ENCODE measurements at places on chromosomes 7 and 10. TPM values are rescaled to one million over a fixed set of nuclear protein-coding genes. Genes with fewer than 3 reads are reported as not detected.
A peak's percentile ranks its signal among the peaks of the same experiment; 100 is the strongest.

DNA sequence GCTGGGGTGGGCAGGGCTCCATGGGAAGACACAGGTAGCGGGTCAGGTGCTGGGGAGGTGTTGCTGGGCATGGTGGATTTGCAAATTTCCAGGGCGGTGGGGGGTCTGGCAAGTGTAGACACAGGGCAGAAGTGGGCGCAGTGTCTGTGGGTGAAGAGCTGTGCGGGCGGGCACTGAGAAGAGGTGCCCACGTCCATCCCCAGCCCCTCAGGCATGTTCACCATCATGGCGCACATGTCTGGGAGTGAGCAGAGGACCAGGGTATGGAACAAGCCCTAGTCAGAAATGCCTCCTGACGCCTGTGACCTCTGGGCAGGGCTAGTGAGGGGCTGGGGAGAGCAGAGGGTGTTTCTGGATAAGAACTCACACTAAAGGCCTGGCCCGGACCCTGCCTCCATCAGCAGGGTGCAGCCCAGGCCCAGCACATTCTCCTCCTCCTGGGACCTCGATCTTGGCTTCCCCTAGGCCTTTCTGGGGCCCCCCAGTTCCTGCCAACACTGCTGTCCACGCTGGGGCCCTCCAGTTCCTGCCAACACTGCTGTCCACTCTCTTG is 612.9 kb downstream of the PTPRN2 start:
- DNase-seq = no peak

DNA sequence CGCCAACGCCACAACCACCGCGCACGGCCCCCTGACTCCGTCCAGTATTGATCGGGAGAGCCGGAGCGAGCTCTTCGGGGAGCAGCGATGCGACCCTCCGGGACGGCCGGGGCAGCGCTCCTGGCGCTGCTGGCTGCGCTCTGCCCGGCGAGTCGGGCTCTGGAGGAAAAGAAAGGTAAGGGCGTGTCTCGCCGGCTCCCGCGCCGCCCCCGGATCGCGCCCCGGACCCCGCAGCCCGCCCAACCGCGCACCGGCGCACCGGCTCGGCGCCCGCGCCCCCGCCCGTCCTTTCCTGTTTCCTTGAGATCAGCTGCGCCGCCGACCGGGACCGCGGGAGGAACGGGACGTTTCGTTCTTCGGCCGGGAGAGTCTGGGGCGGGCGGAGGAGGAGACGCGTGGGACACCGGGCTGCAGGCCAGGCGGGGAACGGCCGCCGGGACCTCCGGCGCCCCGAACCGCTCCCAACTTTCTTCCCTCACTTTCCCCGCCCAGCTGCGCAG is 424 bp downstream of the EGFR start:
- peak; percentile 42 for DNase-seq

GRCh38 chr7:44607141-44608068 is 978 bp downstream of the OGDH start:
- DNase-seq = no peak

CASD1 gene
- total RNA-seq = 30.3 TPM

SLC18A3 gene
- not detected for total RNA-seq

XRCC2 gene
- 1.8 TPM for total RNA-seq

SLC39A12 gene
- 0.31 TPM for total RNA-seq

DNA sequence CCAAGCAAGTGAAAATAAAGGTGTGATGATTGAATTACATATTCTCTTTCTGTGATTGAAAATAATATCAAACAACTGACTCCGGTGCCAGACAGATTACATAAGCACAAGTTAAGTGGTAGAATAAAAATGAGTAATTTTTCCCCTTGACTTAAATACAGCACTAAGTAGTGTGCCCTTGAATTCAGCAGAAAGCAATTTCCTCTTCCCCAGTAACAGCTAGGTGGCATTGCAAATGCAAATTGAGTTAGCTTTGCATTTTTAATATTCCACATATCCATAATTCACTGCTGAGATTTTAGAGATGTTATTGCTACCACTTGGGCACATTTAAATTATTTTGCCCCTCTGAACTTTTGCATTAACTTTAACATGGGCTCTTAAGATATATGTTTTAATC is 89.8 kb upstream of the NPVF start:
- DNase-seq = no peak

GRCh38 chr7:141281311-141281710 is 207.4 kb downstream of the TMEM178B start:
- DNase-seq = no peak

- no peak for DNase-seq
These were observed 191.5 kb downstream of the PHTF2 start for GRCh38 chr7:77989981-77990566.

DNA sequence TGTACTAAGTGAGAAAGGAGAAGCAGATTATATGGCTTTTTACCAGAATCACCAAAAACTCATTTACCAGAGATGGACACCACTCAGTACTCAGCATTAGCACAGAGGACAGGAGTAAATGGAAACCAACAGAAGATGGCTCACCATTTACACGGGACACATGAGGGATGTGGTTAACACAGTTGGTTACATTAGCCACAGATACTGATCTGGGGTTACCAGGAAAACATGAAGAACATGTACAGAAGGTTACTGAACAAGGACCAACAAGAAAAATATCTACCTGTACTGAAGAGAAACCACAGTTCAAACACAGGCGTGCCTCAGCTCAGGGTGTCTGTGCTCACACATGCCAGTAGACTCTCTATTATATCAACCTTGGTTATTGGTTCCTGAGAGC is 1285.8 kb upstream of the SORCS1 start:
- no peak for DNase-seq

- no peak for DNase-seq
These were observed 151.4 kb downstream of the RPS24 start for GRCh38 chr10:78184851-78185692.

DNA sequence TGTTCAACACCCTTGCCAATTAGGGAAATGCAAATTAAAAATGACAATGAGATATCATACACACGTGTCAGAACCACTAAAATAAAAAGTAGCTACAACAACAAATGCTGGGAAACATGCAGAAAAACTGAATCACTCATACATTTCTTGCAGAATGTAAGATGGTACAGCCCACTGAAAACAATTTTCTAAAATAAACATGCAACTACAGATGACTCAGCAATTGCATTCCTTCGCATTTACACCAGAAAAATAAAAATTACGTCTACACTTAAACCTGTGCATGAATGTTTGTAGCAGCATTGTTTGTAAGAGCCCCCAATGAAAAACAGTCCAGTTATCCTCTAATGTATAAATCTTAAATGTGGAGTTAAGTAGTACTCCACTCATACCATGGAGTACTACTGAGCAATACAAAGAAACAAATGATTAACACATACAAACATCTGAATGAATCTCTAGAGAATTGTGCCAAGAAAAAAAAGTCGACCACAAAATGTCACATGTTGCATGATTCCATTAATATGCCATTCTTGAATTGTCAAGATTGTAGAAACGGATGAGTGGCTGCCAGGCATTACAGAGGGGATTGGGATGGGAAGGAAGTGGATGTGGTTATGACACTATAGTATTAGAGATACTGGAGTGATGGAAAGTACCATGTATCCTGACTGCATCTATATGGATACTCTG is 134.6 kb upstream of the NPSR1 start:
- DNase-seq = no peak

- no peak for DNase-seq
These were observed 76.9 kb downstream of the SNX10 start for GRCh38 chr7:26368542-26368941.

DNA sequence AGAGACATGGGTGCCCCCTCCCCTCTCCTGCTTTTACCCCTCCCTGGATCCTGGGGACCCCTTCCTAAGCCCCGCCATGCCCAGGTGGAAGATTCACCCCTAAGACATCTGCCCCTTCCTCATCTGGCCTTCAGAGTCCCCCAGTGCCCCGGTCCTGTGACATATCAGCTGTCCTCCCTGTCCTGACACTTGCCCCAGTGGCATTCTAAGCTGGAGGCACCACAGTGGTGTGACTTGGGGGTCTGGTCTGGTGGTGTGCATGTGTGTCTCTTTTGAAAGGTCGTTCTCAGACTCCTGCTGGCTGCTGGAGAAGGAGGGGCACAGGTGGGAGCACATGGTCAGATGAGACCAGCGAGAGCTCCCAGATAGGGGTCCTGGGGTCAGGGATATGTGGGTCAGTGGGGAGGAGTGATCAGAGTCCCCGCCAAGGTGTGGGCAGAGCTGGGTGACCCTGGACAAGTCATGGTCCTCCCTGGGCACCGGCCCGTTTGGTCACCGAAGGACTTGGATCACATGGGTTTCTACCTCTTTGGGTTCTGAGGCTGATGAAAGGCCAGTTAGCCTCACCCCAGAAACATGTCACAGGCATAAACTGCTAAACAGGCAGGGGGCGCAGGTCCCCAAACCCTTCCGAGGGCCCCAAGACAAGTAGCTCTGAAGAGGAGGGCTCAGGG is 645 bp upstream of the TFR2 start:
- DNase-seq = no peak

HOXA2 gene
- 0.61 TPM for total RNA-seq

- DNase-seq = no peak
These were observed 95.7 kb downstream of the CTTNBP2 start for GRCh38 chr7:117777335-117778142.

DNA sequence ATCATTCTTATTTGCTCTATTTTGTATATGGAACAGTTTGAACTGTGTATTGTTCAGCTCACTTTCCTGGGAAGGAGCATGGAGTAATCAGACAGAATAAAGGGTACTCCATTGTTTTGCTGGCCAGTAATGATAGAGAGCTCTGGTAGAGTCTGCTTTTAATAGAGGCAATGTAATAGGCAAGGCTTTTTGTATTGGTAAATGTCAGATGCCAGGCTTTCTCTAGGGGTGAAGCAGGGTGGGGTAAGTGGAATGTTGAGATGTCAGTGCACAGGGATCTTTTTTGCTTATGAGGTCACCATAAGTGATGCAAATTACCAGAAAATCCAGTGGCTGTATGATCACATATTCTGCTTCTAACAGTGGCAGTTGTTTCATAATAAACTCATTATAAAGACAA is 1088.3 kb upstream of the SORCS1 start:
- no peak for DNase-seq

- DNase-seq = peak; percentile 10
These were observed 56.4 kb downstream of the VIPR2 start for GRCh38 chr7:159088016-159088865.

GRCh38 chr10:93376372-93377293 is 105.5 kb downstream of the MYOF start:
- DNase-seq = peak; percentile 80

GRCh38 chr10:76544789-76545188 is 1092.8 kb downstream of the KCNMA1 start:
- no peak for DNase-seq

POLR2J3 gene
- total RNA-seq = 43.4 TPM

- peak; percentile 98 for DNase-seq
These were observed at the start of gene CFAP58 for GRCh38 chr10:104353325-104354048. TSS of gene CFAP58 (plus strand) at chr10:104353833. CDS start at chr10:104353898, 65 bp downstream.

ENO4 gene
- 1.0 TPM for total RNA-seq

DNA sequence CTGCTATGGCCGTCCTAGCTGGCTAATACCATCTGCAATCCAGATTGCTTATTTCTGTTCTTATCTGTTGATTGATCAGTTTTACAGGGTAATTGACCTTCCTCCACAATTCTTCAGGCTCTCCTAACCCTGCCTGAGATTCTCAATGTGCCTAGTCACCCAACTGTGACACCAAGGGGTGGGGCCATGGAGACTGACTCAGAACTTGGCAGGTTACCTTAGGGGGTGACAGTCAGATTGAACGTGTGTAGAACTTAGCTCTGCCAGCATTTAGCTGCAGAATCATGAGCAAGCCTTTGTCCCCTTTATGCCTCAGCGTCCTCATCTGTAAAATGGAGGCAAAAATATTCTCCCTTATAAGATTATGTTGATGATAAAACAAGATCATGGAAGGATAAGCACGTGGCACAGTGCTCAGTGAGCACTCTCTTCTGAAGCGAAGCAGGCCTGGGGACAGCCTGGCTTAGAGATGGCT is 19.1 kb upstream of the LEP start:
- DNase-seq = no peak

GRCh38 chr7:130346177-130346905 is 1.7 kb downstream of the CPA5 start:
- no peak for DNase-seq

GSDME gene
- 8.3 TPM for total RNA-seq

GRCh38 chr7:30493228-30493627 is 11.4 kb downstream of the GGCT start:
- no peak for DNase-seq

Data from left lung (tissue), 14 donors.